ENCODE measurements at places on chromosomes 2 and 18. TPM values are rescaled to one million over a fixed set of nuclear protein-coding genes. Genes with fewer than 3 reads are reported as not detected.

KCNK3 gene
- 0.11 TPM for total RNA-seq

DNA sequence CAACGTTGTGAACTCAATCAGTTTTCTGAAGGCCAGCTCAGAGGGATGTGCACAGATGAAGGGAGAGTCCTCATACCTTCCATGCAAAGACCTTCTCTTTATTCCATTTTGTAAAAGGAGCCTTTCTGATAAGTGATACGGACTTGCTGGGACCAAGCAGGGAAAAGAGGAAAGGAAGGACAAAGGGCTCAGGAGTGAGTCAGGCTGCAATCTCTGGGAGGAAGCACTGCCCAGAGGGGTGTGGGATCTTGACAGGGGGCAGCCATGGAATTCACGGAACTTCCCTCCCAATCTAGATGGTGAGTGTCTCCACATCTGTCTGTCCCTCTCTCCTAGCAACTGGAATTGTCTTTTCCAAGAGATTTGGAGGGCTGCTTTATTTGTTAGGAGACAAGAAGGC lies 281.4 kb upstream of the CELF4 start:
- no peak for DNase-seq

GRCh38 chr18:32019251-32019948 lies 775 bp downstream of the RNF125 start:
- peak; percentile 75 for DNase-seq

DNA sequence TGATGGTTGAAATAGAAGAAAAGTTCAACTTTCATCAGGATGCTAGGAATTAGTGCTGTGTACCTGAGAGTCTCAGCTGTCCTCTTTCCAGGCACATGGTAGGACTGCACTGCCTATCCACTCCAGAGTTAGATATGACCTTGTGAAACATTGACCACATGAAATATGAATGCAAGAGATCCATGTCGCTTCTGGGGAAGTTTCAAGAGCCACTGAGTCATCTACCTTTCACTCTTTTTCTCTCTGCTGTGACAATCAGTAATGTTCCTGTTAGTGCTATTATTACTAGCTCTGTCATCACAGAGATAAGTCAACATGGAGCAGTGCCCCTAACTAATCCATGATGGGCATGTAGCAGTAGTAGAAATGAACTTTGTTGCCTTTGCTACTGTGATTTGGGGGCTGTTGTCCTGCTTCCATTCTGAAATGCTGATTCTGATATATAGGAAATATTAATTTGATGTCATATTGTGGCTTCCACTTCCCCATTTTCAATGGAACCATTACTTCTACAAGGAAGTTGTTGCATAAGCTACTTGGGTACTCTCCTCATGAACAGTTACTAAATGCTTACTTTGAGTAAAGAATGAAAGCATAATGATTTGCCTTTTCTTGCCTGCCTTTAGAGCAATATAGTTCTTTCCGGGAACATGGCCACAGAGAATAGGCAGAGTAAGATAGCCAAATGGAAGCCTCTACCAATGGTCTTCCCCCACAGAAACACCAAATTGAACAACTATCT lies 192.8 kb upstream of the ZNF521 start:
- no peak for DNase-seq

DNA sequence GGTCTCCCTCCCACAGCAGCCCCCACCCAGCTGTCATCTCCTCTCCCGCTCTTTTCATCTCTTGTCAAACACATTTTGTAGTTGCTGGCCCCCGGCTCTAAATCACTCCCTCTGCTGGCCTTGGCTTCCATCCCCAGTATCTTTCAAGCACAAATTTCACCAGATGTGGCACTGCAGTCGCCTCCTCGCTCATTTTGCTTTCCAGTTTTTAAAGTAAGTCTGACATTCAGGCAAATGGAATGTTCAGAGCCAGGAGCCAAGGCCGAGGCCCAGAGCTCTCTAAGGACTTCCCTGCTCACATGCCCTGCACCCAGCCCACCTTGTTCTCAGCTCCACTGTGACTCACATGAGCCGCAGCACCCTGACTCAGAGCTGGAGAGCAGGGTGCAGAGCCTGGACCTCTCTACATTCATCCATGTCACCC lies 158.4 kb downstream of the GALNT14 start:
- DNase-seq = no peak

DNA sequence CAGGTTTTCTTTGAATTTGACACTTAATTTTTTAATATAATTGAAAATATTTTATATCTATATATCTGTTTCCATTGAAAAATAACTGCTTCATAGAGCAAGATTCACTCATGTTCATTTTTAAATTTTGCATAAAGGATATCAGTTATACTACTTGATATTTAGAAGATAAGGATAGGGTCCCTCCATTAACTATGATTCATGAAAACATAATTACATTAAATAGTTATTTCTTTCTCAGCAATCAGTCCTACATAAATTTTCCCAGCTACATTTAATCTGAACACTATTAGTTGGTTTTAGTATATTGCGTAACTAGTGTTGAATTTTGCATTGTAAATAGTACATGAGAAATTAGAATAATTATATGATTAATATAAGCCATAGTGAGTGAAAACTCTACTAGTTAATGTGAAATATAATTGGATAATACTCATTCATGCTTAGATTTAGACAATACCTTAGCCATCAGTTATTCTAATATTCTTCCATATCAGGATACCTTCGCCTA lies 42.7 kb downstream of the LRP1B start:
- DNase-seq = no peak

GRCh38 chr2:202099515-202099914 lies 26.5 kb downstream of the KIAA2012 start:
- DNase-seq = no peak

DNA sequence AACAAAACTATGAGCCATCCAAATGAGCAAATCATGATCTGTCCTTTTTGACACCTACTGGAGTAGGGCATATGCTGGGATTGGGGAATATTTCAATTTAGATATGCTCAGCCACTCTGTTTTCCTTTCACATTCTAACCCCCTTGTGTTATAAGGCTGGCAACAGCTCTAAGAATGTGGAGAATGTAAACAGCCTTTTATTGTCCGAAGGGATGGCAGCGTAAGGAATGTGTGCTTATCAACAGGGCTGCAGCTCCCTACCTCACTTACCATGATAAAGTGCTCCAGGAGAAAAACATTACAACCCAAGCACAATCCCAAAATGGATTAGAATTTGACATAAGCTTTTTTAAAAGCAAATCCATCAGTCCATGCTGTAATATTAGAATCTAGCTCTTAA lies 2.2 kb downstream of the NXPH2 start:
- peak; percentile 63 for DNase-seq

All from H7 (cell line).